ENCODE measurements at places on chromosomes 12 and 14. TPM values are rescaled to one million over a fixed set of nuclear protein-coding genes. Genes with fewer than 3 reads are reported as not detected.

The SSPN gene
- 11.6 TPM for total RNA-seq

The SLC38A4 gene
- total RNA-seq = 11.0 TPM

The PRB2 gene
- total RNA-seq = not detected

The CBLN3 gene
- 1.7 TPM for total RNA-seq

The GNS gene
- total RNA-seq = 166 TPM

The RAD51AP1 gene
- 9.3 TPM for total RNA-seq

The KRT72 gene
- not detected for total RNA-seq

The BEGAIN gene
- not detected for total RNA-seq

The HOXC4 gene
- 1.6 TPM for total RNA-seq

Measured in fibroblast of villous mesenchyme (primary cell).